ENCODE measurements at places on chromosomes 2 and 18. TPM values are rescaled to one million over a fixed set of nuclear protein-coding genes. Genes with fewer than 3 reads are reported as not detected.

DNA sequence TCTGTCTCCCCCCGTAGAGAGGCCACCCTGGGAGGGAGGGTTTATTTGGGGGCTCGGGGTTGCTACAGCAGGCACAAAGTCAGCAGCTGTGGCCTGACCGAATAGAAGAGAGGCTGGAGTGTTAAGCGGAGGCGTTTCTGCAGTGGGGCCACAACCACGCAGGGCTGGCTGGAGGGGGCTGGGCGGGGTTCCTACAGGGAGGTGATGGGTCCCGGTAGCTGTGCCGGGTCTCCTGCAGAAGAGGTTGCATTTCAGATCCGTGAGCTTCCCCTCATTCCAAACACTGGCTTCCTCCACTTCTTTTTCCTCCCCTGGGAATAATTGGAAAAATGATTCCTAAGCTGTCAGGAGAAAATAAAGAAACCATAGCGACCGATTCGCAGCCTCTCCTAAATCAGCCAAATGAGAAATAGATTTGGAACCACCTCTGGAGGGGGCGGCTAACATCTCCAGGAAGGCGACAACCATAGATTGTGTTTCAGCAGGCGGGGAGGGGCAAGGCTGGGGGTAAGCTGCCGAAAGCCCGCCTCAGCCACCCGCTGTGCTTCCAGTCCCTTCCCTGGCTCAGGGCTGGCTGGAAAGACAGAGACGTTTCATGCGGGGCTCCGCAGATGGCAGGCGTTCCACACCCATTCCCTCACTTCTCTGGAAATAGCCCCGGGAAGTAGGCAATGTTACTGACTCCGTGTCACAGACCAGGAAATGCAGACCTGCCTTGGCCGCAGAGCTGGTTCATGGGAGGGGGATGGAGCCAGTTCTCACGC is 85.6 kb upstream of the TAF1B start:
- H3K4me3 ChIP-seq = peak overlapping the region; percentile 54
- peaks cover 7% of the 10 kb centered on the region for H3K27me3 ChIP-seq

DNA sequence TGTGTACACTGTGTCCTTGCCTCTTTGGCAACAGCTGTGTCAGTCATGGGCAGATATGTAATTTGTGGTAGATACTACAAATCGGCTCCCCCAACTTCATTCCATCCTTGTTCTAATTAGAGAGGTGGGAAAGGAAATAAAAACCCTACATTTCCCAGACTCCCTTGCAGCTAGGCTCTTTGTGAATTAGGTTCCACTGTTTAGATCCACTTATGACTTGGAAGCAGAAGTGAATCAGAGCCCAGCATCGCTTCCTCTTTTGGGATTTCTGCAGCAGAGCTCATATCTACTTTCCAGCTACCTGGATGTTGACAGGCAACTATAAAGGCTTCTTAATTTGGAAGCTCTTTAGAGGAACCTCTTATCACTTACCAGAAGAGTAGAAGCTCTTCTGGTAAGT is 34.1 kb upstream of the NARS1 start:
- H3K4me3 ChIP-seq = no peak overlapping the region
- 0 out of 2 replicates have a peak, but pooled peaks cover 5% of the 10 kb centered on the region for H3K36me3 ChIP-seq
- no peaks in the 10 kb centered on the region for H3K4me1 ChIP-seq
- no peak for DNase-seq
- no peak overlapping the region for H3K27ac ChIP-seq

GRCh38 chr2:231722721-231723307 is 14.5 kb downstream of the PTMA start:
- peaks cover 5% of the 10 kb centered on the region for H3K4me1 ChIP-seq
- DNase-seq = no peak
- H3K36me3 ChIP-seq = no peaks in the 10 kb centered on the region
- H3K4me3 ChIP-seq = no peak overlapping the region

GRCh38 chr2:238772635-238773297 is 75.1 kb upstream of the TWIST2 start:
- H3K27ac ChIP-seq = no peak overlapping the region
- H3K4me3 ChIP-seq = no peak overlapping the region
- DNase-seq = no peak

- no peaks in the 10 kb centered on the region for H3K36me3 ChIP-seq
- no peak overlapping the region for H3K27ac ChIP-seq
- peaks cover 4% of the 10 kb centered on the region for H3K4me1 ChIP-seq
- H3K27me3 ChIP-seq = no peaks in the 10 kb centered on the region
These were observed 45.5 kb upstream of the MSH2 start for GRCh38 chr2:47357483-47357882.

DNA sequence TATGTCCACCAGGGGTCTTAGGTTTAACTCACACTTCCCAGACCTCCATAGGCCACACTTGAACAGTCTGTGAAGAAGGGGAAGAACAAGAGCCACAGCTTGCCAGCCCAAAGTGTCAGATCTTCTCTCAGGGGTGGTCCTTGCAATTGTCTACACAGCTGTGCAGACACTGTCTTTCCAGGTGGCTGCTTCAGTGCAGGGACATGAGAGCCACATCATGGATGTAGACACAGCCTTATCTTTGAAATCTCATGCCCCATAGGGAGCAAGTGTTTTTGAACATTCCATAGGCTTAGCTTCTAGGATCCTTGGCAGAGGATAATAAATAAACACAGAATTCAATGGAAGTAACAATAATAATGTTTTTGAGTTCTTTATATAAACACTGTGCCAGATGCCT is 6.7 kb downstream of the ZNF407 start:
- H3K4me3 ChIP-seq = no peak overlapping the region
- no peaks in the 10 kb centered on the region for H3K27me3 ChIP-seq
- no peak for DNase-seq
- H3K27ac ChIP-seq = no peak overlapping the region
- no peaks in the 10 kb centered on the region for H3K36me3 ChIP-seq
- H3K4me1 ChIP-seq = no peaks in the 10 kb centered on the region

DNA sequence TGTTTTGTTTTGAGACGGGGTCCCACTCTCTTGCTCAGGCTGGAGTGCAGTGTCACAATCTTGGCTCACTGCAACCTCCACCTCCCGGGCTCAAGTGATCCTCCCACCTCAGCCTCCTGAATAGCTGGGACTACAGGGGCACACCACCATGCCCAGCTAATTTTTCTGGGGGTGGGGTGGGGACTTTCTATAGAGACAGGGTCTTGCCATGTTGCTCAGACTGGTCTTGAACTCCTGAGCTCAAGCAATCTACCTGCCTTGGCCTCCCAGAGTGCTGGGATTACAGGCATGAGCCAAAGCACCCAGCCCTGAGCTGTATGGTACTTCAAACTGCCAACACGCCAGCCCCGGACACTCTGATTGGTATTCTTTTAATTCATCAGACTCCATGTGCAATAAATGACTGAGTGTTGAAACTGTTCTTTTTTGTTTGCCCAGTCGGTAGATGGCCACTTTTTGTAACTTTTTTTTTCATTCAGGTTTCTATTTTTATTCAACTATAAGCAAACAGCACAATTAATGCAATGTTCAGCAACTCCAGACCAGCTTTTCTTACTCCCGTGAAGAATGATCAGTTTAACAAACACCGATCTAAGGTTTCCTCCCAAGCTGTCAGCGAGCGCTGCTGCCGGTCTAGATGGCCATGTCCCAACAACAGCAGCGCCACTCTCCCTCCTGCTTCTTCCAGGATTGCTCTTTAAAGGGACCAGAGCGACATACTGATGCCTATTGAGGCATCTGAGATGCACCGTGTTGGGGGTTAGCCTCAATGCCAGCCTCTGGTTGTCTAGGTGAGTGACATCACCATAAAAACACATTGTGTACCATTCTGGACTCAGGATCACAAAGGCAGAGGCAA is 12.5 kb upstream of the TGOLN2 start:
- peaks cover 7% of the 10 kb centered on the region for H3K4me1 ChIP-seq
- no peaks in the 10 kb centered on the region for H3K27me3 ChIP-seq
- no peaks in the 10 kb centered on the region for H3K36me3 ChIP-seq
- DNase-seq = no peak
- no peak overlapping the region for H3K4me3 ChIP-seq

- H3K36me3 ChIP-seq = no peaks in the 10 kb centered on the region
- DNase-seq = no peak
- H3K27me3 ChIP-seq = no peaks in the 10 kb centered on the region
- H3K27ac ChIP-seq = no peak overlapping the region
- H3K4me3 ChIP-seq = no peak overlapping the region
These were observed 47.2 kb upstream of the REG3G start for GRCh38 chr2:78978340-78978739.

DNA sequence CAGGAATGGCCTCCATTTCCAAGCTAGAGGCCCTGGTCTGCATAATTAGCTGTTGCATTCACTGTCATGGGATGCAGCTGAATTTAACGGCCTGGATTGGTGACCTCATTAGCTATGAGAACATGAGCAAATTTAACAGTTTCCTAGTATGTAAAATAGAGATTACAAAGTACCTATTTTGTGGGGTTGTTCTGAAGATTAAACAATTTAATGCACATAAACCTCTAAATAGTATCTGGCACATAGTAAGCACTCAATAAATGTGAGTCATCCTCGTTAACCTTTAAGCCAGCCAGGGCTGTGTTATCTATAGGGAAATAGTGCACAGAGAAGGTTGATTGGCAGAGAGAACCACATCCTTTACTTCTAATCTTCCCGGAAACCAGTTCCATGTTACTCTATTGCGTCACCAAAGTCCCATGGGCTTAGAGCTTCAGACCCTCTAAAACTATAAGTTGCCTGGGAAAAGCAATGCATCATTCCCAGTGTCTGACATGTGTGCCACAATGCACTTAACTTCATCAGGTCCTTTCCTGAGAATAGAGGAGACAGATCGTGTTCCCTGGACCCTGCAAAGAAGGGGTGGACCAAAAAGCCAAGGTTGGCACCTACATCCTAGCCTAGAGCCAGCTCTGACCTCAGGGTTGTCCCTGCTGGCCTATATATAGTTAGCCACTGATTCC is 196.5 kb downstream of the LNPK start:
- no peaks in the 10 kb centered on the region for H3K27me3 ChIP-seq
- no peaks in the 10 kb centered on the region for H3K36me3 ChIP-seq
- no peak overlapping the region for H3K27ac ChIP-seq
- no peak for DNase-seq
- no peaks in the 10 kb centered on the region for H3K4me1 ChIP-seq

DNA sequence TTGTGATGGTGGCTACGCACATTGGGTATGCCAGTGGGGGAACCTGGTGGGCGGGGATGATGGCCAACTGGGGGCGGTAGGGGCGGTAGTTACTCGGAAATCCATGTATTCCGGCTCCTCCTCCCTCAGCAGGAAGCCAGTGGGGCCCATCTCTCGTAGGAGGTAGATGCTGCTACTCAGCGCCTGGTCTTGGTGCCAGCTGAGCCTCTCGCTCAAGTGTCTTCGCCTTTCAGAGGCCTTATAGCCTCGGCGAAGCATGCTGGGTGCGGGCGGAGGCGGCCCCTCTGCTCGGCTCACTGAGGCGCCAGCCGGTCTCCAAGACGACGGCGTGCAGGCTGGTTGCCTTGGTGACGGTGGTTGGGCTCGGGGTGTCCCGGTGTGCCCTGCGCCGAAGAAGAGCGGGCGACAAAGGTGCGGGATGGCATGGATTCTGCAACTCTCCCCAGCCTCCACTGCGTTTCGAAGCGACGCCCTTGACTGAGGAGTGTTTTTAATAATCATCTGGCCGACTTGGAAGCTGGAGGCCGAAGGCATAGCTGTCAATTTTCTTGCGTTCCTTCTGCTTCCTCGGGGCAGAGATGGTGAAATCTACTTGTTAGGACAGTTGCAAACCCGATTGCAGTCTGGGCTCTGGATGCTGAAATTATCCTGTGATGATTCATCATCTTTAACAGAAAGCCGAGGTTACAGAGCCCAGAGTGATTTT is at the start of gene ZSWIM2:
TSS of gene ZSWIM2 (minus strand) at position 298 of the 706 bp plus-strand sequence. CDS start at position 258, 40 bp downstream.
- peak; percentile 95 for DNase-seq
- peaks cover 4% of the 10 kb centered on the region for H3K4me1 ChIP-seq
- H3K27ac ChIP-seq = no peak within 1 kb of the TSS
- H3K4me3 ChIP-seq = peak within 1 kb of the TSS; percentile 56

- DNase-seq = no peak
- no peaks in the 10 kb centered on the region for H3K27me3 ChIP-seq
- no peak overlapping the region for H3K4me3 ChIP-seq
- H3K27ac ChIP-seq = no peak overlapping the region
- no peaks in the 10 kb centered on the region for H3K36me3 ChIP-seq
These were observed 84.0 kb upstream of the ACSL3 start for GRCh38 chr2:222776792-222777191.

DNA sequence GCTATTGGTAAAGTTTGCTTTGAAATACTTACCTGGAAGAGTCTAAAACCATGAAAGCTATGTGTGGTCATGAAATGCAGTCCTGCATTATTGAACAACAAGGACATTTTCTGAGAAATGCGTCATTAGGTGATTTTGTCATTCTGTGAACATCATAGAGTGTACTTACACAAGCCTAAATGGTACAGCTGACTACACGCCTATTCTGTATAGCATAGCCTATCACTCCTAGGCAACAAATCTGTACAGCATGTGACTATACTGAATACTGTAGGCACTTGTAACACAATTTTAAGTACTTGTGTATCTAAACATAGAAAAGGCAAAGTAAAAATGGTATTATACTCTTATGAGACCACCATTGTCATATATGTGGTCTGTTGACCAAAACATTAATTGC is 8.1 kb downstream of the FAM171B start:
- no peak overlapping the region for H3K4me3 ChIP-seq
- no peak for DNase-seq
- H3K27me3 ChIP-seq = no peaks in the 10 kb centered on the region

- DNase-seq = no peak
- no peak overlapping the region for H3K4me3 ChIP-seq
- no peaks in the 10 kb centered on the region for H3K4me1 ChIP-seq
- H3K27ac ChIP-seq = no peak overlapping the region
These were observed 159.2 kb downstream of the SOX11 start for GRCh38 chr2:5851410-5851809.

DNA sequence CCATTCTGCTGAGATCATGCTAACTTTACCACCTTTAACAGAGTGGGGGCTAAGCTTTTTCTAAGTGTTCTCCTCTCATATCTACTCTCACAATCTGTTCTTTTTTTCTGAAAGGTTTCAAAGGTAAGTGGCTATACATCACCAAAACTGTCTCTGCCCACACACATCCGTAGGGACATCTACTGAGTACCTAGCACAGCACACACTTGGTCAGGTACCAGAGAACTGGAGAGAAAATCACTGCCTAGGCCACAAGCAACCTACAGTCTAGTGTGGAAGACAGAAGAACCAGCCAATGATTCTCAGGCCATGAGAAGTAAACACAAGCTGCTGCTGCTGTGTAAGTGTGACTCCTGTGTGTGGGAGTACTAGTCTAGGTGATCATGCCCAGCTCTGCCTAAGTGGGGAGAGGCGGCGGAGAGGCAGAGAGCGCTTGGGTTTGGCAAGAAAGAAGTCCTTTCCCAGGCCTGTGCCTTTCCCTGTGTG is 176.1 kb upstream of the ZFP36L2 start:
- no peak overlapping the region for H3K27ac ChIP-seq
- no peaks in the 10 kb centered on the region for H3K27me3 ChIP-seq
- no peaks in the 10 kb centered on the region for H3K36me3 ChIP-seq
- no peak overlapping the region for H3K4me3 ChIP-seq
- H3K4me1 ChIP-seq = no peaks in the 10 kb centered on the region

GRCh38 chr2:85653996-85654395 is 14.0 kb downstream of the SFTPB start:
- no peak overlapping the region for H3K27ac ChIP-seq
- H3K4me1 ChIP-seq = no peaks in the 10 kb centered on the region
- no peak overlapping the region for H3K4me3 ChIP-seq
- DNase-seq = no peak

CDK15 gene
- total RNA-seq = not detected

MRO gene
- 0.67 TPM for total RNA-seq

FEV gene
- total RNA-seq = not detected

ZC3H8 gene
- total RNA-seq = 7.1 TPM

OR6B2 gene
- total RNA-seq = not detected

TMEM17 gene
- 0.69 TPM for total RNA-seq

Measured in H1 (cell line).